LHCN-M2 (cell line): ENCODE measurements at places on chromosomes 11 and 22.

- DNase-seq = peak; percentile 20
Measured at GRCh38 chr11:76073724-76074123, 132.6 kb downstream of the WNT11 start.

- DNase-seq = no peak
Measured at GRCh38 chr22:48961705-48962104, 866.0 kb downstream of the BRD1 start.

DNA sequence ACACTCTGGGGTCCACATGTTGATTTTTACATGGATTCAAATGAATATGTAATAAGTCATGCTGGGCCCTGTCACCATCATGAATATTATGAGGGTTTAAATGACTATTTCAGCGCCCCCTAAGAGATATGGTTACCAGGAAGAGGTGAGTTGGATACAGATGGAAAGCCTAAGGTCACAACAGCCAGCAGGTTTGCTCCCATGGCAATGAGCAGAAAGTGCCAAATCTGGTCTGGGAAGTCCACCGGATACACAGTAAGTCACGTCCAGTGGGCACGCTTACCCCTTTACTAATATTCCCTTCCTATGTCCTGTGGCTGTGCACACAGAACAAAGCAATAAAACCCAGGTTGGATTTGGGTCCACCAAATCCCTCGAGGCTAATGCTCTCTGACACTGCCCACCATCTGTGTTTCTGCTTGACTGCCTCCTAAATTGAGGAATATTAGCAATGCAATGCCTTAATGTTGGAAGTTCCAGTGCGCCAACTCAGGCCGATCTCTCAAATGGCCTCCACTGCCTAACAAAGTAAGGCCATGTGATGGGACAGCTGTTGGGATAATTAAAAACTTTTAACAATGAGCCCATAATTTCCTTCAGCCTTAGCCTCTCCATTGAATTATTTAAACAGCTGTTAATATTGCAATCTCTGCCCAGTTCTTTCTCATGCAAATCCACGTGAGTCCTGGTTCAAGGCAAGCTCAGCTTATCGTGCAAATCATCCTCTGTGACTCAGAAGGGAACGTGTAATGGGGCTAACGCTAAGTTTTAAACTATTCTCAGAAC is 97.6 kb downstream of the SLC1A2 start:
- peak; percentile 96 for DNase-seq

DNA sequence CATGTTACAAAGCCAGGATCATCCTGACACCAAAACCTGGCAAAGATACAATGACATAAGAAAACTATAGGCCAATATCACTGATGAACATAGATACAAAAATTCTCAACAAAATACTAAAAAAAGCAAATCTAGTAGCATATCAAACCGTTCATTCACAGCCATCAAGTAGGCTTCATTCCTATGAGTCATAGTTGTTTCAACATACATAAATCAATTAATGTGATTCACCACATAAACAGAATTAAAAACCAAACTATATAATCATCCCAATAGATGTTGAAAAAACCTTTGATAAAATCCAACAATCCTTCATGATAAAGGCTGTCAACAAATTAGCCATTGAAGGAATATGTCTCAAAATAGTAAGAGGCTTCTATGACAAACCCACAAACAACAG is 1007.2 kb upstream of the RAG2 start:
- no peak for DNase-seq

DNA sequence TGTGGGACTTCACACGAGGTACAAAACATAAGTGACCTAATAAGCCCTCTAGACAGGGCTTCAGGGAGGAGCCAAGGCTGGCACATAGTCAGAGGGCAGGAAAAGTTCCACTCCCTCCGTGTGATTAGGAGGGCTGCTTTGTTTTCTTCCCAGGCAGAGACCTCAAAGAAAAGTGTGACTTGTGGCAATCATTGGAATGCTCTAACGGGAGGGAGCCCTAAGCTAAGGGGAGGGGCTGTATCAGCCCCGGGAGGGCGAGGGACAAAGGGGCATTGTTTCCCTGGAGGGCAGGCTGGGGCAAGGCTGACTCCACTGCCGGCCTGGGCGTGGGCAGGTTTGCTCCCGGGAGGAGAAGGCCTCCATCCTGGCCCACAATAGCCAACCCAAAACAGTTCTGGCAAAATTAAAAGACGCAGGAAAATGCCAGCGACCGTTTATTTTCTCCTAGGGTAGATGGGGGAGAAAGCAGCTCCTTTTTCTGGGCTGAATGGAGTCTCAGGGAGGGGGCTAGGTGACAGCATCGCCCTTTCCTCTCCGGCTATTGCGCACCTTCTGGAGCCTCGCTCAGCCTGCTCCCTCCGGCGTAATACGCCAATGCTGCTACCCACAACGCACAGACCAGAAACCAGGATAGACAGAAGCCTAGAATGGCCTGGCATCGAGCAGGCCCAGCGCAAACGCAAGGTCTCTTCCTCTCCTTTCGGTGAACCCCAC is 60.2 kb downstream of the ENDOD1 start:
- DNase-seq = no peak

GRCh38 chr11:92837595-92837994 is 131.9 kb upstream of the MTNR1B start:
- no peak for DNase-seq

DNA sequence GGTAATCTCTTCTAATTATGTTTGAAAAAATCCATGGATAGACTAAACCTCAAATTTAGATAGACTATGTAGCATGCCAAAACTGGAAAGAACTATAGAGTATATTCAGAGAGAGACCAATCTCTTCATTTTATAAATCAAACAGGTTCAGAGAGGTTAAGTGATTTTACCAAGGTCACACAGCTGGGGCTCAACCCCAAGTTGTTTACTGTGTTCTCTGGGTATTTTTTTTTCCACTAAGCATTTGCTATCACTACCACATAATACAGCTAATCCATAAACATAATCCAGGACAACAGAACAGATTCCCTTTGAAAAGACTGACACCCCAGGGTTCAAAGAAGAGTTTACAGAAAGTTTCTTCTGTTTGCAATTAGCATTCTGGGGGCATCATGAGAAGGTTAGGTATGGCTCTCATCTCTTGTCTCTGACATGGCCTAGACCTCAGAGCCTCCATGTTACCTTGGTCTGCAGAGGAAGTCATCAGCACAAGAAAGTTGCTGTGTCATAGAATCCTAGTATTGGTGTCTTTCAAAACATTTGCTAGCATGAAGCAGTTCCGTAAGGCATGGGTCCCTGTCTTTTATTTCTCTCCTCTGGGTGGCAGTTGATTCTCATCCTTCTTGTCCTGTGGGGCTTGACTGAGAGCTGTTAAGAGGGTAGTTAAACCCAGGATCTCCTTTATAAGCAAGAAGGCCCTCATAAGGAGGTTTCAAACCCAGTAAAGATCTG is 94.5 kb upstream of the HSD17B12 start:
- no peak for DNase-seq
